ENCODE measurements at places on chromosomes 2 and 18.

- DNase-seq: no peak
Measured at GRCh38 chr2:70835643-70836042, at the start of gene CD207. TSS of gene CD207 (minus strand) at chr2:70835816. CDS start at chr2:70835776, 40 bp downstream.

GRCh38 chr2:233449921-233450863, 95.9 kb downstream of the DGKD start:
- no peak for DNase-seq

GRCh38 chr2:85635011-85635410, 19.0 kb downstream of the USP39 start:
- no peak for DNase-seq

GRCh38 chr18:3612315-3612714, 162.3 kb downstream of the TGIF1 start:
- DNase-seq: no peak

DNA sequence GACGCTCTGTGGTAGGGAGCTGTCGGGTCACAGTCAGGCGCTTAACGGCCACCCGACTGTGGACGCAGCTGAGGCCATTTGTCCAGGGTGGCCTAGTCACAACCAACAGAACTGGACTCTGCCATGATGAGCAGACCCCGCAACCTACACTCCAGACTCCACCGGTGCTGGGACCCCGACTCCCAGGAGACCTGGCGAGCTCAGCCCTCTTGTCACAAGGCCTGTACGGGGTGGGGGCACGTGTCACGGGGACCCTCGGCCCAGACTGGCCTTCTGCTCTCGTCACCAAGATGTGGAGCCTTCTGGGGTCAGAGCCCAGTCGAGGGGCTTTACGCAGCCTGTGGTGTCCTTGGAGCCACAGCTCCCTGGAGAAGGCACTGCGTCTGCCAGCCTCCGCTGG, 22.5 kb downstream of the NFATC1 start:
- no peak for DNase-seq

DNA sequence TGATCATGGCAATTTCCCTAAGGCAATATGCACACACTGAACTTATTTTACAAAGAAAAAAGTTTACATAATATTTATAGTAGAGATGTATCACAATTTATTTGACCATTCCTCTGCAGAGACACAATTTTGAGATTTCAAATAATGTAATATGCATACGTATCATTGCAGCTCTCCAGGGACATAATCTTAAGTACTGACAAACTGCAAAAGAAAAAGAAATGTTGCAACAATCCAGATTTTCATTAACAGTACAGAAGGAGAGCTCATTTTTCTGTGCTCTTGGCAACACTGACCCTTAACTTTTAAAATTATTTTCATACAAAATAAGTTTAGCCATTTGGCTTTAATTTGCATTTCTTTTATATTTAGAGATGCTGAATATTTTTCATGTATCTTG, 710.2 kb upstream of the SLC39A10 start:
- no peak for DNase-seq

- DNase-seq: peak; percentile 32
Measured at GRCh38 chr2:172249986-172250385, 147.3 kb upstream of the DLX2 start.

DNA sequence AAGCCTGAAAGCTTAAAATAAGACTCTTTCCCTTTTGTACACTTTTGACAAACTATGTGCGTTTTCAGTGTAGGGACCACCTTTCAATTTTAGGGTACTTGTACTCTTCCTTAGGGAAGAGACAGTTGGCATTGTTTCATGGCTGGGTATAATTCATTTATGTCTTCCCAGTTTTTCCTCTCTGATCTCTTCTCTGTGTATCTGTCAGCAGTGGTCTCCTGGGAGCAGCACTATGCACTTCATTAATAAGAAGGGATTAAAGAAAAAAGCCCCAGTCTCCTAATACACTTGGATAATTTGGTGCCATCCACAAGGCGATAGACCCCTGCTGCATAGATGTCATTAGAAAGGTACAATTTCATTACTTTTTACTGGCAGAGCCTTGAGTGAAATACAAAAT, 12.1 kb downstream of the AQP4 start:
- DNase-seq: no peak

- no peak for DNase-seq
Measured at GRCh38 chr2:226581661-226582060, 218.0 kb downstream of the IRS1 start.

GRCh38 chr2:160317181-160318099, 117.4 kb upstream of the ITGB6 start:
- DNase-seq: no peak

- no peak for DNase-seq
Measured at GRCh38 chr2:199108056-199108455, 349.7 kb downstream of the SATB2 start.

DNA sequence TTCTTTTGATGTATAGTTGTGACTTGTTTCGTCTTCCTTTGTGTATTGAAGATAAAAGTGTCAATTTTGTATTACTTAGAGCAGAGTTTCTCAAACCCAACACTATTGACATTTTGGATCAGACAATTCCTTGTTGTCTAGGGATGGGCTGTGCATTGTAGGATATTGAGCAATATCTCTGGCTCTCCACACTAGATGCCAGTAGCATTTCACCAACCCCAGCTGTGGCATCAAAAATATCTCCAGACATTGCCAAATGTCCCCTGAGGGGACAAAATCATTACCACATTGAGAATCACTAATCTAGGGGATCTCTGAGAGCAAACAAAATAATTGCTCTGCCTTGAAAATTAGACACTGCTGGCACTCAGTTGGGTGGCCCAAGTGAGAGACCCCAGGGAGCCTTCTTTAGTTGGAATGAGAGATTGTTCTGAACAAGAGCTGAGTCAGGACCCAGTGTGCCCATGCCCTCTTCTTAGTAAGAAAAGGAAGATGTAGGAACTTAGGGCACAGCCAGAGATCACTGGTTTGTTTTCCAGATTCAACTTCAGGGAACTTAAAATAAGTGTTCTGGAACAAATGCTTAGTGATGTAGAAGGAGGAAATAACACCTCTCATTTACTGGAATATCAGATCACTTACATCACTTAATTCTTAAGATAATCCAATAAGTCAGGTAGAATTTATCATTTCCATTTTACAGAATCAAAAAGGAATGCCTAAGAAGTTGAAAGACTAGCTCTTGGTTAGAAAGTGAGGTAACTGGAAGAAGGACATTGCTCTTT, 466.6 kb upstream of the TNP1 start:
- DNase-seq: no peak

DNA sequence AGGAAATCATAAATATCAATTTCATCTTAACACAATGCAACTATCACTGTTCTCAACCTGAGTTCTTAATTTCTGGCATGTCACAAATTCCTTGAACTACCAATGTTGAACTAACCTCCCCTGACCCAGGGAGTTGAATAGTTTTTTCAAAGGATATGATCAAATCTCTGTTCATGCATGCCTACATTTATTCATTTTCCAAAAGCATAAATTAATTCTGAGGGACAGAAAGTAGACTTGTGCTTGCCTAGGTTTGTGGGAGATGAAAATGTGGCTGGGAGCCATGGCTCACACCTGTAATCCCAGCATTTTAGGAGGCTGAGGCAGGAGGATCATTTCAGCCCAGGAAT, 175.7 kb downstream of the TGIF1 start:
- DNase-seq: no peak
